ENCODE measurements at places on chromosomes 5 and 9. TPM values are rescaled to one million over a fixed set of nuclear protein-coding genes. Genes with fewer than 3 reads are reported as not detected.

The CCDC192 gene
- total RNA-seq: not detected

The PCDHGC4 gene
- total RNA-seq: 0.05 TPM

The LRRC26 gene
- 2.2 TPM for total RNA-seq

The GPR151 gene
- total RNA-seq: not detected

The MARCHF6 gene
- total RNA-seq: 45.2 TPM

The TAS2R1 gene
- not detected for total RNA-seq

The FOXD4L6 gene
- total RNA-seq: not detected

The FAXDC2 gene
- 0.25 TPM for total RNA-seq

The INSL6 gene
- not detected for total RNA-seq

The FAM81B gene
- not detected for total RNA-seq

The CSNK1G3 gene
- 18.6 TPM for total RNA-seq

The PPP1R26 gene
- 21.1 TPM for total RNA-seq

Measured in A549 treated with CORT108297 at 1 μM for 4 hours (cell line).